Right atrium auricular region (tissue), 2 donors: ENCODE measurements at places on chromosomes 2 and 18.

DNA sequence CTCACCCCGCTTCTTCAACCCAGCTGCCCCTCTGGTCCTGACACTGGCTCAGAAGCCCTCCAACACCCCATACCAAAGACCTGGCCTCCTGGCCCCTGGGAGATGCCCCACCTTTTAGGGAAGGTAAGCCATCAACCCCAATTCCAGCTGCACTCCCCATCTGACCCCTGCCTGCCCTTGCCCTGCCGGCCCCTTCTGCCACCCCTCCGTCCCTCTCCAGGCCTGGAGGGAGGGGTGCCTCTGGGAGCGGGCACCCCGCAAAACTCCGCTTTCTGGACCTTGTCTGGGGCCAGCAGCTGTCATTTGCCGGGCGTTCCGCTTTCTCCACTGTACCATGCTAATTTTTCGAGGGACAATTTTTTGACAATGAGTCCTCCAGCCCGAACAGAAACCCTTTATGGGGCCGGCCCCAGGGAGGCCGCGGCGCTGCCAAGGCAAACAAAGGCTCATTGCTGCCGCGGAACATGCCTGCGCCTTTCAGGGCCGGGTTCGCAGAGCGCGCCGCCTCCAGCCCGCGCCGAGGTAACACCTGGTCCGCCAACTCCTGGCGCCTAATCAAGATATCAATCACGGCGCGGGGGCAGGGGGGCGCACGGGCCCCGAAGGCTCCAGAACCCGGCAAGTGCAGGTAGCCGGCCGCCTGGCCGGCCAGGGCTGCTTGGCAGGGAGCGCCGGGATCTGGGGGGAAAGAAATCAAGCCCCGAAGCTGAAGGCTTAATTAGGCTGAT lies 96.0 kb downstream of the INHBB start:
- DNase-seq: no peak

GRCh38 chr18:28802546-28802945 lies 625.6 kb upstream of the CDH2 start:
- no peak for DNase-seq

GRCh38 chr18:75958683-75959082 lies 531.2 kb upstream of the SMIM21 start:
- DNase-seq: no peak

- no peak for DNase-seq
These were observed 74.2 kb downstream of the GLI2 start for GRCh38 chr2:120809609-120810440.

DNA sequence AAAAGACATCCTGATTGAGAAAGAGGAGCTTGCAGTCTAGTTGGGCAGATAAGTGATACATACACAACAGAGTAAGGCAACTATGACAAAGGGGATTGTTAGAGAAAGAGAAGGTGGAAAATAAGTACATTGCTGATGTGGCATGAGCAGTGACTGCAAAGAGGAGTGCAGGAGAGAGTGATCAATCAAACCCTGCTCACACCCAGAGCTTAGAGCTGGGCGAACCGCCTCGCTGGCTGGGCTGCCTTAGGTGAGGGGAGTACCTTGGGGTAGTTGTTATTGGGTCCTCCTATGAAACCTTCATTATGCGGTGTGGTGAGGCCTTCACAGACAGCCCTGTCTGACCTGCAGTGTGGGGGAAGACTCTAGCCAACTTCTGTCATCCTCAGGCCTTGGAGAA lies 161.7 kb downstream of the FHOD3 start:
- DNase-seq: no peak
